NCI-H2081 treated with DMSO at 0.1 percent for 48 hours (cell line): ENCODE measurements at places on chromosomes 1 and 21.

- DNase-seq: no peak
Observed at GRCh38 chr1:200979574-200980451, 43.7 kb downstream of the KIF21B start.

- DNase-seq: peak; percentile 29
Observed at GRCh38 chr1:34984793-34985608, at the start of gene TMEM35B. TMEM35B (minus strand) TSS chr1:34985347; CDS start chr1:34985305, 42 bp downstream.

DNA sequence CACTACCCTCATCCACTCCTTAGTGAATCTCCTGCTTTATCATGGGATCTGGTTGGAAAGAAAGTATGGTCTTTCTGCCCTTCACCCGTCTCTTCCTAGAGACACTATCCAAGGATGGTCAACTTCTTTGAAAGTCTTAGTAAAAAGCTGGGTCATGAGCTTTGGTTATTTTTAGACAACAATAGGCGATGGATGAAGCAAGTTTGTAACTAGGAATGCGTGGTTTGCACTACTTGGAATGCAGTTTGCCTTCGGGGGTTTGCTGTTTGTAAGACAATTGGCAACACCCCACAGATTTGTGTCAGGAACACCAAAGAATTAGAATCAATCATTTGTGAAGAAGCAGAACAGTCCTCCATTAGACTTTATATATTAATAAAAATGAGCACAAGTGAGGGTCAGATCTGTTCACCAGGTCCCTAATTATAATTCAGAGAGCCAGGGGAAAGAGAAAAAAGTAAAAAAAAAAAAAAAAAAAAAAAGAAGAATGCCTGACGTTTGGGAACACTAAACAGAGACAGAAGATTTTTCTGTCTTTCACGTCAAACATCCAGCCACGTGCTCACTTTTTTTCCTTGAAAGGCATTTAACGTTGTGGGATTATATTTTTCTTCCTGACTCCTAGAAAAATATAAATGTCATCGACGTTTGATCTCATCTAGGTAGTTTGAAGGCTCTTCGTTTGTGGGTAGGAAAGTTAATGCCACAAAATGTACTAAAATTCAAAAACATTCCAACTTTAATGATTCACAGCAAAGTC lies 60.7 kb upstream of the BTG3 start:
- DNase-seq: no peak

GRCh38 chr1:115906627-115907026 lies 65.7 kb upstream of the NHLH2 start:
- DNase-seq: no peak

DNA sequence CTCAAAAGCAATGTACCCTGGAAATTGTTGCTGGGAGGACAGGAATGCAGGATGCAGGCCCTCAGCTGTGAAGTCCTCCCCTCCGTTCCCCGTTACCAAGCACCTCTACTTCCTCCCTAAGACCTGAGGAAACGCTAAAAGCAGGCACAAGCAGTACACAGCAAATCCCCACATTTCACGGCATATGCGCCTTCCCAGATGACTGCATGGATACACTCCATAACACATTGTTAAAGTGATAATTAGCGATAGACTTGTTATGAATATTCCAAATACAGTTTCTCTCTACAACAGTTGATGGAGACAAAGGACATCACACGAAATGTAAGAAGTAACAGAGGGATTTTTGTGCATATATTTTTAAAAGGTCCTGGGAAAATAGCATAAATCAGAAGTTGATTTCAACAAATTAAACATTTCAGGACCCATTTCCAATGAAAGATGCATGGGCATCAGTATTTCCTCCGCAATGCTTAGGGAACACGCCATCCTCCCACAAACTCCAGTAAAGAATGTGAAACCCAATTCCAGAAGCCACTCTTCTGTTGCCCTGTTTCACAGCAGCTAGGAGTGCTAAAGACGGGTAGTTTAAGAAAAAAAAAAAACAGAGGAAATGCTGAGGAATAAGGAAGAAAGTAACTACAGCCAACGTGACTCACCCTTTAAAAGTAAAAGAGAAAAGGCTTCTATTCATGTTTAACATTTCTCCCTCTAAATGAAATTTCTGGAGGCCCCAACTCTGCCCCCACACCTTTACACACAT lies 75.5 kb downstream of the HIVEP3 start:
- no peak for DNase-seq
